HS-27A (cell line): ENCODE measurements at places on chromosomes 5 and 9.

- no peak for DNase-seq
Measured at GRCh38 chr5:62340392-62340791, 34.4 kb downstream of the KIF2A start.

- DNase-seq, result no peak
Measured at GRCh38 chr5:63959177-63959982, 2.9 kb downstream of the HTR1A start.

DNA sequence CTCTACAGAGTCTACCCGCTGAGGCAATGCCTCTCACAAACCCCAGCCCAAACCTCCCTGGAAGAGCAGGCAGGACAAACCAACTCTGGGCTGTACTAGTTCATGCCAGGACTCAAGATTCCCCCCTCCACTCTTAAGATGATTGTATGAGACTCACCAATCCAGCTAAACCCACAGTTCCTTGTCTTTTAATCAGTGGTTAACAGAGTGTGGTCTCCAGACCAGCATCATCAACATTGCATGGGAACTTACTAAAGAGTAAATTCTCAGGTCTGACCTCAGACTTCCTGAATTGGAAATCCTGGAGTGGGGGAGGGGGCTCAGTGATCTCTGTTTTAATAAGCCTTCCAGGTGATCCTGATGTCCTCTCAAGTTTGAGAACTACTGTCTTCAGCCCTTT lies 240.9 kb downstream of the GAS1 start:
- DNase-seq, result no peak

- DNase-seq, result no peak
Measured at GRCh38 chr9:93155716-93156474, 21.8 kb upstream of the NINJ1 start.

DNA sequence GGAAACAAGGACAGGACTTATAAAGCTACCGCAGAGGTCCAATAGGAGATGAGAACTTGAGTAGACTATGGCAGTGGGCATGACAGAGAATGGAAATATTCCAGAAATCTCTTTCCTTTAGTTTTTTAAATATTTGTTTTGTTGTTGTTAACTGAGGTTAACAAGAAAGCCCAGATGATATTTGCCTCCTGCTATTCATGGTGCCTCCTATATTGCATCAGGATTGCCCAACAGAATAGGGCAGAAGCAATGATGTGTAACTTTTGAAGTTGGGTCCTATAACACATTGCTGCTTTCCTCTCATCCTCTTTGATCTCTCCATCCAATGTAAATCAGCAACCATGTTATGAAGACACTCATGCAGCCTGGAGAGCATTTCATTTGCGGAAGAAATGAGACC lies 42.8 kb downstream of the PDE4D start:
- DNase-seq, result no peak

DNA sequence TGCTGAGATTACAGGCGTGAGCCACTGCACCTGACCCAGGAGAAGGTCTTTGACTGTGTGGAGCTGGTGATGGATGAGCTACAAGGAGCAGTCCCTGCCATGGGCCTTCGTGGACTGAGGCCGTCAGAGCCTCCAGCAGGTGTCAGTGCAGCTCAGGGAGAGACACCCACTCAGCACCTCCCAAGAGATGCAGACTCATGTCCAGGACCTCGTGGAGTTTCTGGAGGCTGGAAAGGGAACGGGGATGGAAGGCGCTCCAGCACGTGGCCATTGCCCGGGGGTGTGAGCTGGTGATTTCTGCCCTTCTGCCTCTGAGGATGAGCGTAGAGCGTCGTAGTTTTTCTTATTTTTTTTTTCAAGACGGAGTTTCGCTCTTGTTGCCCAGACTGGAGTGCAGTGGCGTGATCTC lies 9.5 kb downstream of the TOR4A start:
- DNase-seq, result no peak

DNA sequence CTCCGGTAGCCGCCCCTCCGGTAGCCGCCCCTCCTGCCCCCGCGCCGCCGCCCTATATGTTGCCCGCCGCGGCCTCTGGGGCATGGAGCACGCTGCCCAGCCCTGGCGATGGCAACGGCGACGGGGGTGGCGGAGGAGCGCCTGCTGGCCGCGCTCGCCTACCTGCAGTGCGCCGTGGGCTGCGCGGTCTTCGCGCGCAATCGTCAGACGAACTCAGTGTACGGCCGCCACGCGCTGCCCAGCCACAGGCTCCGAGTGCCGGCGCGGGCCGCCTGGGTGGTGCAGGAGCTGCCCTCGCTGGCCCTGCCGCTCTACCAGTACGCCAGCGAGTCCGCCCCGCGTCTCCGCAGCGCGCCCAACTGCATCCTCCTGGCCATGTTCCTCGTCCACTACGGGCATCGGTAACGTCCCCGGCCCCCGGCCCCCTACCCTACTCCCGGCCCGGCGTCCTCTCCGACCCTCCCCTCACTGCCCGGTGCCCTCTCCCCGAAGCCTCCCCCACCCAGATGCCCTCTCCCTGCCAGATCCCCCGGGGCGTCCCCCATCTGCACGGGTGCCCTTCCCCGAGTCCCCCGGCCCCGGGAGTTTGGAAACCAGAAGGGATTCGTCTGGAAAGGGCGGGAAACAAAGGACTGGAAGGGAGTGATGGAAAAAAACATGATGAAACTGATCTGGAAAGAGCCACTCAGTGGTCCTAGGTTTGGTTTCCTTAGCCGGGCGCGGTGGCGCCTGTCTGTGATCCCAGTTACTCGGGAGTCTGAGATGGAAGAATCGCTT lies 417 bp downstream of the SRD5A1 start:
- peak; percentile 8 for DNase-seq

DNA sequence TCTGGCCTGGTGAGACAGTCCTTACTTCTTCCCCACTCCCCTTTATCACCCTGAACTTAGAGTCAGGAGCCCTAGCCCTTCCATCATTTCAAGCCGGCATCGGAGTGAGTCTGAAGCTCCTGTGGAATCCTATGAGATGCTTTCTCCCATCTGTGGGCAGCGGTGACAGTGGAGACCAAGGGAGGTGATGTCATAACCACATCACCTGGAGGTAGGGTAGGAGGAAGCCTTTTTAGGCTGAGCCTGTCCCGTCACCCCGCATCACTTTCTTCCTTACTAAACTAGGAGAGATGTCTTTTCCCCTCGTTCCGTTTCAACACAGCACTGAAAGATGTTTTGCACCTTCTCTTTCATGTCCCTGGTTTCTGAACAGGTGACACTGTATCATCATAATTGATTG lies 124.1 kb upstream of the WWC1 start:
- DNase-seq, result no peak

DNA sequence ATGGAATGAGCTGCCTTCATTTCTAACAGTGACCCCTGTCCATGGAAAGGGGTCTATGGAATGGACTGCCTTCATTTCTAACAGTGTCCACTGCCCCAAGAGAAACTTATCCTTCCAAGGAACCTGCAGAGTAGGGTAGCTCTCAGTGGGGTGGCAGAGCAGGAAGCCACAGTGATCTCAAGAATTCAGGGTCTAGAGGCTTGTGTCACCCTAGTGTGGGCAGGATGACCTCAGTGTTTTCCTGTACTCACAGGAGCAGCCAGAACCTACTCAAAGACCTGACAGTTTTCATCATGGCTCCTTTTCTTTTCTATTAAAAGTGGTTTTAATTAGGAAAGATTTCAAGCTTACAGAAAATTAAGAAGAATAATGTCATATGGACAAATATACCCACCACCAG lies 27.5 kb downstream of the SEC61B start:
- no peak for DNase-seq

GRCh38 chr5:120101771-120102170 lies 362.3 kb upstream of the PRR16 start:
- no peak for DNase-seq

GRCh38 chr5:90366948-90367347 lies 42.6 kb downstream of the CETN3 start:
- DNase-seq, result no peak

DNA sequence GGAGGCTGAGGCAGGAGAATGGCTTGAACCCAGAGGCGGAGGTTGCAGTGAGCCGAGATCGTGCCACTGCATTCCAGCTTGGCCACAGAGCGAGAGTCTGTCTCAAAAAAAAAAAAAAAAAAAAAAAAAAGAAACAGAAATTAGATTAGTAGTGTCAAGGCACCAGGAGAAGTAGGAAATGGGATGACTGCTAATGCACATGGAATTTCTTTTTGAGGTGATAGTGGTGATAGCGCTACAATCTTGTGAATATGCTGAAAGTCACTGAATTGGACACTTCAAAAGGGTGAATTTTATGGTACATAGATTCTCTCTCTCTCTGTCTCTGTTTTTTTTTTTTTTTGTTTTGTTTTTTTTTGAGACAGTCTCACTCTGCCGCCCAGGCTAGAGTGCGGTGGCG lies 42.1 kb upstream of the SUB1 start:
- no peak for DNase-seq

DNA sequence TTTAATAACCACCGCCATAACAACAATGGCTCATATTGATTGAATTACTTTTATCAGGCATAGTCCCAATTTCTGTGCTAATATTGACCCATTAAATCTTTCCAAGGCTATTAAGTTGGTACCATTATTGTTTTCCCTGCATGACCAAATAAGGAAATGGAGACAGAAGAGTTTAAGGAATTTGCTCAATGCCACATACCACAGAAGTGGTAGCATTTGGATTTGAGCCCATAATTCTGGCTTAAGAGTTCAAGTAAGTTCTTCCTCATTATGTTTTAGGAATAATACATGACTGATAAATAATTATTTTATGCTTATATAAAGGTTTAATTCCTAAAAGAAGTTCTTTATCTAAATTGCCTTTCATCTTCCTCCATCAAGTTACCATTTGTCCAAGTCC lies 43.4 kb upstream of the HAPLN1 start:
- DNase-seq, result no peak

DNA sequence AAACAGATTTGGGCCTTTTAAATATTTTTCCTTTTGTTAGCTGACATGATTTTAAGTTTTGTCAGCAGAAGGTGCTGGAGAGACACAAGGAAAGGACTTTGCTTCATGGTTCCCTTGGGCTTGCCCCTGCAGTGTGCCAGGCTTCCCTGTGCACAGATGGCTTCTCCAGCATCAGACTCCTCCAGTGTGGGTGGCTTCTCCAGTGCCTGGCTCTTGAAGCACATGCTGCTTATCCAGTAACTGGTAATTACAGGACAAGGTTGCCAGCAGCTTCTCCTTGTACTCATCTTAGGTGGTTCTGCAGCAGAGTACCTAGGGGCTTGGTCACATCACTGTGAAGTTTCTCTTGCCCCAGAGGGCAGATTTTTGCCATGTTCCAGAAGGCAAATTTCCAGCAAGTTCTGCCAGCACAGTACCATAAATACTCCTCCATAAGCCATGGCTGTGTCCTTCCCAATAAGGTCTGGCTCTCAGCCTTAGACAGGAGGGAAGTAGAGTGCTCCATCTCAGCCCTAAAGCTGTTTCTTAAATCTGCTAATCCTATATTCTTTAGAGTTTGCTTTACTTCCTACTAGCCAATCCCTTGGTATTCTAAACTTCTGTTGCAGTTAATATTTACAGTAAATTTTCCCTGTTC lies 62.4 kb downstream of the PJA2 start:
- no peak for DNase-seq

DNA sequence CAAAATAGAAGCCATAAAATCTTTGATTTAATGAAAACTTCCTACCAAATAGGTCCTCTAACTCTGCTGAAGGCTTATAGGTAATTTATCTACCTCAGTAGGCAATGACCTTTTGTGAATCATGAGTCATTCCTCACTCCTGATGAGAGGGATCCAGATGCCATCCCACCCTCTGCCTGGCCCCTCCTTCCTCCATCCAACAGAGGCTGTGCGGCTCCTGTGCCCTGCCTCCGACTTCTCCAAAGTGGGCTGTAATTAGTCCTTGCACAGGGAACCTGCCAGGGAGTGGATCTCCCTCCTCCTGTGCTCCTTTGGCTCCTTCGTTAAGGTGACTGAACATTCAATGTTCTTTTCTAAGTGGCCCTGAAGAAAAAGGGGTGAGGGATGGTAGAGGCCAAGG lies 213.9 kb upstream of the TBCA start:
- no peak for DNase-seq

GRCh38 chr9:21504113-21504512 lies 22.0 kb upstream of the IFNE start:
- no peak for DNase-seq

GRCh38 chr9:78133751-78134150 lies 102.1 kb upstream of the CEP78 start:
- no peak for DNase-seq

GRCh38 chr9:38106488-38106887 lies 37.5 kb upstream of the SHB start:
- DNase-seq, result no peak

GRCh38 chr9:101462558-101462957 lies 27.0 kb upstream of the ALDOB start:
- DNase-seq, result no peak

DNA sequence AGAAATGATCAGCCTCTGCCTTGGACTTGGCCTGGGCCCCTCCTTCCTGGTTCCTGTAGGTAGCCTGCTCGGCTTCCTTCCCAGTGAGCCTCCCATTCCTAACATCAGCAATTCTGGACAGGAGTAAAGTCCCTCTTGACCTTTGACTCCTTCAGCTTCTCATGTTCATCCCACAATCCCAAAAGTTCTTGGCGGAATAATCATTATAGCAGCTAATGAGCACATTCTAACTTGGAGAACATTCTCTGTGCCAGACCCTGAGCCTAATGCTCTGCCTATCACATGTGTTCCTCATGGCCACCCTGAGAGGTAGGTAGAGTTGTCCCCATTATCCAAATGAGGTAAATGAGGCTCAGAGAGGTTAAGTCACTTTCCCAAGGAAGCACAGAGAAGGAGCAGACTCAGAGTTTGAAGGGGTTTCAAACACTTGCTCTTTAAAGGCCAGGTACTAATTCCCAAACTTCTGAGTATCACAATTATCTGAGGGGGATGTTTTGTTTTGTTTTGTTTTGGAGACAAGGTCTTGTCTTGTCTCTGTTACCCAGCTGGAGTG lies 21.2 kb downstream of the SWI5 start:
- DNase-seq, result no peak

DNA sequence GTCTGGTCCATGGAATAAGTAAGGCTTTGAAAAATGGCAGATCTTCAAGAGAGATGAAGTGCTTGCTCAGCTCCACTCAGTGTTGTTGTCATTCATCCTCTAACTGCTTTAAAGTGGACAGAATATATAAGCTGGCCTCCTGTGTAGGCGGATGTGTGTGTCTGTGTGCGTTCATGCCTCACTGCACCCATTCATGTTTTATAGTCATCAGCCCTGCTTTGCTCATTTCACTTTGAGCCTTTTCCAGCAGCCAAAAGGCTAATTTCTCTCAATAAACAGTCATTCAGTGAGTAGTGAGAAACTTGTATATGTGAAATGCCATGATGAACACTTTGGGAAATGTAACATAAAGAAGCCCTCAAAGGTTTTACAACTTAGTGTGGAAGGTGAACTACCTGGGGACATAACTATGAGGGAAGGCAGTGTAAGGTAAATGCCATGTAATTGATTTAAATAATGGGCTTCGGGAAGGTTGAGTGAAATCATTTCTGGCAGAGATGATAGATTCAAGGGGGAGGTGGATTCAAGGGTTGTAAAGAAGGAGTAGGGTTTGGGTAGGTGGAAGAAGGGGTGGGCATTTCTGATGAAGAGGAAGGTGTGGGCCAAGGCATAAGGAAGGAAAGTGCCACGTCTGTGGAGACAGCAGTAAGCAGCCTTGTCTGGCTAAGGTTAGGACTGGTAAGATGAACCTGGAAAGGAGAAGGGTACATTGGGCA lies 15.7 kb downstream of the TTC23L start:
- DNase-seq, result no peak
